ENCODE measurements at places on chromosomes 12 and 14.

- DNase-seq = no peak
These were observed 12.8 kb downstream of the DEGS2 start for GRCh38 chr14:100146531-100147091.

DNA sequence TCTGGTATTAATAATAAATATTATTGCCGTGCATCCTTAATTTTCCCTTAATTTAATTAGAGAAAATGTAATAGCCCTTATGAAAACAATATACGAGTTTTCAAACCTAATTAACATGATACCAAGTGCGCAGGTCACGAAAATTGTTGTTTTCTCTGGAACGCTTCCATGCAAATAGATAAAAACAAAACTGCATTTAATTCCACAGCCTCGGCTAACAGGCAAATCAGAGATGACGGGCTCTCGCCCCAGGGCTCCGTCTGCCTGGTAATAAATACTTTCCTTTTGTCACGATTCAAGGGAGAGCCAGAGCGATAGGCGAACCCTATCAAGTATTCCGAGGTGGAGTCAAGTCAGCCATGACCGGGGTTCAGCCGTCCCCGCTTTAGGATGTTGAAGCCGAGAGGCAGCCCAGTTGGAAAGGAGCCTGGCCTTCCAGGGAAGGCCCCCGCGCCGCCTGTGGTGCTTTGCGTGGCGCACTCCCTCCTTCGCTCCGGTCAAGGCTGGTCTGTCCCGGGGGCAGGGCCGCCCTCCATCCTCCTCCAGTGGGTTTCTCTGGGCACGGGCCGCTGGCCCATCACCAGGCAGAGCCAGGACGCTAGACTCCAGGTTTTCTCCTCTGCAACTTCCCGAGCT, 137.8 kb upstream of the GSC start:
- DNase-seq = no peak

DNA sequence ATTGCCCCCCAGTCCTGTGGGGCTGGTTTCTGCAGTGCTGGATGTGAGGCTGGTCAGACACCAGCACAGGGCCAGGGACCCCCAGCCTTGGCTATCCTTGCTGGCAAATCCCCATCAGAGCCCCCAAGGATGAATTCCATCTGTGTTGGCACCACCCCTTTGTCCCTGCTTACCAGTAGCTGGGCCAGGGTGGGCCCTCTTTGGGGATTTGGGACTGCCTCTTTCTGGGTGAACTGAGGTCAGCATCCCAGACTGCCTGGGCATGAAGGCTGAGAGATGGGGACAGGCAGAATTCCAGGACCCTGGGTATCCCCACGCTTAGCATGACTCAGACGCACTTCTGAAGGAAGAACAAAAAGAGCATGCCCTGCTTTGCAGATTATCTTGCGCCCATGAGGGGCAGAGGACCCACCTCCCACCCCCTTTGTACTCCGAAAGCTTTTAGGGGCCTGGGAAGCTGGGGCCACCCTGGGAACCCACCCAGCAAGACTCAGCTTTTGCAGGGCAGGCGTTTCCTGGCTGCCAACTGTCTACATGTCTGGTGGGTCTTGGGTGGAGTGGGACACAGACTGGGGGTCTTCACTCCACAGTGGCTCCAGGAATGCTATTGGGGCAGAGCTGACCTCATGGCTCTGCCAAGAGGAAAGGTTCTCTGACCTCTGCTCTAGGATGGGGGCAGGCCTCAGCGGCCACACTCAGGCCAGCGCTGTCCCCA, 26.8 kb downstream of the RFLNA start:
- DNase-seq = peak; percentile 19

DNA sequence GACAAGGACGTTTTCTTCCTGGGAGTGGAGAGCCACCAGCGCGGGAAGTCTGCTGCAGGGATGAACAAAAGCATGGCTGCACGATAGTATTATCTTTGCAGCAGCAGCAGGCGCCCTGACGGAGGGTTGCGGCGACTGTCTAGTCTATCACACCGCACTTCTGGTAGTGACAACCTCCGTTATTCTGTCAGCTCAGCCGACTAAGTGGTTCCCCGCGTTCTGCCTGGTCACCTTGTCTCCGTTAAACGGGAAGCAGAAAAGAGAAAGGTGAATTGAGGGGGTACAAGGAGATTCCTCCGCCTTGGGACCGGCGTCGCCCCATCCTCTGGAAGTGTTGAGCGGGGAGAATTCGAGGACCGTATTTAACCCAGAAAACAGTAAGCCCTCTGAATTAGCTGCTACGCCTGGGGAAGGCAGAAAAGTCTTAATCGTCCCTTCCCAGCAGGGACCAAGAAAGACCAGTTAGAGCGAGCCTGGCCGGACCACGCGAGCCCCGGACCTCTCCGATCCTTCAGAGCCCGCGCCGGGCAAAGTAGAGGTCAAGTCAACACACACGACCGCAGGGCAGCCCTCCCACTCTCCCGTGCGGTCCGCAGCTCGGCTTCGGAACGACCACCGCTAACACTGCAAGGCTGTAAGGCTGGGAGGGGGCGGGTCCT, 536 bp upstream of the DAAM1 start:
- DNase-seq = no peak

GRCh38 chr14:100348784-100349685, 25.9 kb downstream of the SLC25A47 start:
- DNase-seq = no peak

- DNase-seq = no peak
These were observed 6.6 kb downstream of the ASPG start for GRCh38 chr14:104091927-104092771.

DNA sequence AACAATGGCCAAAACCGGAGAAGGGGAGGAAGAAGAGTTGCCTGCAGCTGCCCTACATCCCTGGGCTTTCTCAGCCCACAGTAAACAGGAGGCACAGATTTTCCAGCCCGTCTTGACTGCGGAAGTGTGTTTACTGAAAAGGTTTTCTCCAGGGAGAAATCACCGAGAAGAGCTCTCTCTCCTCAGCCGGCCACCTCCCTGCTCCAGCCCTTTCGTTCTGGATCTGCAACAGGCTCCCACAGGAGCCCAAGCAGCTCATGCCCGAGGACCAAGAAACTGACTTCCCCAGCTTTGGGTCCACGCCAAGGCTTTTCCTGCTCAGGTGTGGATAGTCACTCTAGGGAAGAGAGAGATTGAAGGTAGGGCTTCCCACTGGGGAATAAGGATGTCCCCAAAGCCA, 61.7 kb downstream of the BCL11B start:
- no peak for DNase-seq

GRCh38 chr14:24849471-24849870, 200.5 kb downstream of the STXBP6 start:
- peak; percentile 70 for DNase-seq

DNA sequence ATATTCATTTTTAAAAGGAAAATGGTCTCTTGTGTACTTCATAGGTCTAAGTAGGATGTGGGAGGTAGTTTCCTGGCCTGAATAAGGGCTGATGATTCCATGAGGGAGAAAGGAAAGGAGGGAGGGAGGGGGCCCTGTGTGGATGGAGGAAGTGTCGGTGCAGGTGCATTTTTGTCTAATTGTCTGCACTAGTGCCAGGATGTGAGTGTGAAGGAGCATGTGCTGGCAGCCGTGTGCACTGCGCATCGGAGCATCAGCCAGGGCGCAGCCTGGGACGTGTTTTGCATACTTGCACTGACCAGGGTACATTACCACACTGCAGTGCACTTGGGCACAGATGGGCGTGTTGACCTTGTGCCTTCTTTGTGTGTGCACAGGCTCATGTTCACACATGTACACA, 29.2 kb downstream of the SMUG1 start:
- no peak for DNase-seq

DNA sequence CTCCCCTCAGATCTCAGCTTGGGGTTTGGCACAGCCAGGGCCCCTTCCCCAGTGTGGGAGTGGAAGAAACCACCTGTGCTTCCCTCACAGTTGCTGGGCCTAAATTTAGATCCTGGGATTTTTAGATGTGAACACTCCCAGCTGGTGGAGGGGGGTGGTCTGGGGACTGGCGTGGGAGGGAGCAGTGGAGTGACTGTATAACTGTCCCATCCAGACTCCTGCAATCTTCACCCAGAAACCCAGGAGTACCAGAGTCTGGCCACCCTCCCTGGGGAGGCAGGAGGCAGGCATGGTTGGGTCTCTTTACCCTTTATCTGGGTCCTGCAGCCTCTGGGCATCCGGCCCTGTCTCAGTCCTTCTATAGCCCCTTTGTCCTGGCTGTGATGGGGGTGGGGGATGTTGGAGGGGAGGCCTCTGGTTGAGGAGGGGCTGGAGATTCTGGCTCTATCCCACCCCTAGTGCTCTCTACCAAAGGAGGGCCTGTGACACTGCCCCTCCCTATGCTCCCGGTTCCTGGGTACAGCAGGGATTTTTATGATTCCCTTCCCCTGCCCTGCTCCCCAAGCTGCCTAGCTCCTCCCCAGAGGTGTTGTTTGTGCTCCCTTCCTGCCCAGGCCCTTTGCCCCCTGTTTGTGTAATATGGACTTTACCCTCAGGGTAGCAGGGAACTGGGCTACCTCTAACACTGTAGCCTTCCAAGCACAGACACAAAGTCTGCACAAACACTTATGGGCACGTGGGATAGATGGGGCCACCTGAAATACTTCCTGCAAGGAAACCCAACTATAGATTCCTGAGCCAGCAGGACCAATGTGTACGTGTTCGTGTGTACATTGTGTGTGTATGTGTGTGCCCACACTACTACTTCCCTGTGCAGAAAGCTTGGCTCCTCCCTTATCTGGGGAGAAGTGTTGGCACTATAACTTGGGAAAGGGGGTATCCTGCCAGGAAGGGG, 1.7 kb downstream of the ERBB3 start:
- DNase-seq = no peak

DNA sequence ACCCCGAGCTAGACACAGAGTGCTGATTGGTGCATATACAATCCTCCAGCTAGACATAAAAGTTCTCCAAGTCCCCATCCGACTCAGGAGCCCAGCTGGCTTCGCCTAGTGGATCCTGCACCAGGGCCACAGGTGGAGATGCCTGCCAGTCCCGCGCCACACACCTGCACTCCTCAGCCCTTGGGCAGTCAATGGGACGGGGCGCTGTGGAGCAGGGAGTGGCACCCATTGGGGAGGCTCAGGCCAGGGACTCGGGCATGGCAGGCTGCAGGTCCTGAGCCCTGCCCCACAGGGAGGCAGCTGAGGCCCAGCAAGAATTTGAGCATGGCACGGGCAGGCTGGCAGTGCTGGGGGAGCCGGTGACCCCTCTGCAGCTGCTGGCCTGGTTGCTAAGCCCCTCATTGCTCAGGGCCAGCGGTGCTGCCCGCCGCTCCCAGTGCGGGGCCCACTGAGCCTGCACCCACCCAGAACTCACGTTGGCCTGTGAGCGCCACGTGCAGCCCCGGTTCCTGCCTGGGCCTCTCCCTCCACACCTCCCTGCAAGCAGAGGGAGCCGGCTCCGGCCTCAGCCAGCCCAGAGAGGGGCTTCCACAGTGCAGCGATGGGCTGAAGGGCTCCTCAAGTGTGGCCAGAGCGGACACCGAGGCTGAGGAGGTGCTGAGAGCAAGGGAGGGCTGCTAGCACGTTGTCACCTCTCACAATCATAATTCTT, 136.7 kb downstream of the PAWR start:
- DNase-seq = no peak

DNA sequence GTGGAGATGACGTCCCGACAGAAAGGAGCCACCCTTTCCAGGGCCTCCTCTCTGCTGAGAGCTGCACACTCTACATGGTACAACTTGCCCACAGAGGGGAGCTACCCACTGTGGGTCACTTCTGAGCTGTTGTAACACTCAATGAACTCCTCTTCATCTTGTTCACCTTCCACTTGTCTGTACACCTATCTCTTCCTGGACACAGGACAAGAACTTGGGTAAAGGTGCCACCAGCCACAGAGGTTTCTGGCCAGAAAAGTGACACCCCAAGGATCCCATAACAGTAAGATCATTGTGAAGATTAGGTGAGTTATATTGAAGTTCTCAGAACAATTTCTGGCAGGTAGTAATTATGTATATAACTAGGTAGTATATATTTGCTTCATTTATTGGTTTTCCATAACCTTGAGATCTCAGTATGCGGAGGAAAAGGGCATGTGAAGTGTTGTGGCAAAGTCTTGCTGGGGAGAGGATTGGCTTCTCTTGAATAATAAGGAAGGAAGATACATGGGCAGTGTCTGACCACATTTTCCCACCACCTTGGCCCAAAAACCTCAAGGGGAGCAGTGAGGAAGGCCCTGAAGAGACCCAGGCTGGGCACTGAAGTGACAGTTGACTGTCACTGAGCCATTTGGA, 34.2 kb downstream of the KRT76 start:
- no peak for DNase-seq

DNA sequence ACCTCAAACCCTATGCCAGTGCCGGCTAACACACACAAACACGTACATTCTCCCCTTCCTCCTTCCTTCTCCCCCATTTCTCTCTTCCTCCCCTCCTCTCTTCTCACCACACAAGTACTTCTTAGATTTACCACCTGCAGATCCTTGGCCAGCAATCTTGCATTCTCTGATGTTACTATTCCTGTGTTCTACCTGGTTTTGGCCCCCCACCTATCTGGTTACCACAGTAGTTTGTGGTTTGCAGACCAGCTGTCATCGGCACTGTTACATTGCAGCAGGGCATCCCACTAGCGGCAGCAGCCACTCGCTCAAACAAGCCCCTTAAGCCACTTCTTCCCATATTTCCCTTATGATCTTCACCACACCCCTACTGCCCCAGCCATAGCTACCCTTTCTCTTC, 3.9 kb downstream of the ABHD4 start:
- no peak for DNase-seq

DNA sequence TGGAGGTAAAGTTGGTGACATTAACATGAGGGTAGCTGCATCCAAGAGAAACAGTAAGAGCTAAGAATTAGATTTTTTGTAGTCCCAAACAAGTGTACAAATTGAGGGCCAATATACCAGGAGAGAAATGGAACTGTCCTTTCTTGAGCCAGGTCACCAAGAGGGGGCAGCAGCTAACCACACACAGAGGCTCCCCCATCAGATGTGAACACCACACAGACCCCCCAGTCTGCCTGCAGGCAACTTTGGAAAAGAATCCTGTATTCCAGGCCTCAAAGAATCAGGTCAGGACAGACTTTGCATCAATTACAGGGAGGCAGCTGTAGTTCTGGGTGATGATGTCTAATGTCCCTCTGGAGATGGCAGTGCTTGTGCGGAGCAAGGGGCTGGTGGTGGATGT, 77.9 kb downstream of the SPTB start:
- peak; percentile 20 for DNase-seq

DNA sequence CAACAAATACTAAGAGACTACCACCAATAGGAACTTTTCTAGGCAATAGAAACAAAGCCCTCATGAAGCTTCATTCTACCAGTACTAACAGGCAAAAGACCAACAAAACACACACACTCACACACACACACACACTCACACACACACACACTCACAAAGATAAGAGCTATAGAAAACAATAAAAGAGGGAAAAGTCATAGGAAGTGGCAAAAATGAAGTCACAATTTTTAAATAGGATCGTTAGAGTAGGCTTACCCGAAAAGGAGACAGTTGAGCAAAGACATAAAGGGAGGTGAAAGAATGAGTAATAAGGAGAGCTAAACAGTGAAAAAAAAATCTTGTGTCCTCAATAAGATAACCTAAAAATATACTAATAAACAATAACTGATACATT, 66.5 kb downstream of the C2CD5 start:
- DNase-seq = peak; percentile 40

DNA sequence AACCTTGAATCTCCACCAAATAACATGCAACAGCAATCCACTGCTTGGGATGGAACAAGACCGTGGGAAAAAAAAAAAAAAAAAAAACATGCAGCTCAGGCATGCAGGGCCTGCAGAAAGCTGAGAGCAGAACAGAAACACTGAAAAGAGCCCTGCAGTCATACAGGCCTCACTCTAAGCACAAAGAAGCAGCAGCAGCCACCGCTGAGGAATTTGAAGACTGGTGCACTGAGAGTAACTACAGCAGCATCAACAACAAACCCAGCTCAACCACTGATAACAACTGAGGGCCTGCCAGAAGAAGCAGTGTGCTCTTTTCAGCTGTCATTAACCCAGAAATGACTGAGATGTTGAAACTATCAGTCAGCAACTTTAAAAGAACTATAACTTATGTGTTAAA, 354.7 kb upstream of the TMTC1 start:
- no peak for DNase-seq

All from astrocyte of the spinal cord (primary cell).